Gastroesophageal sphincter (tissue), 4 donors: ENCODE measurements at places on chromosomes 2 and 18. TPM values are rescaled to one million over a fixed set of nuclear protein-coding genes. Genes with fewer than 3 reads are reported as not detected.

The IER3IP1 gene
- total RNA-seq, result 7.1 TPM

The YES1 gene
- 86.8 TPM for total RNA-seq

The CREG2 gene
- not detected for total RNA-seq

- no peak for ATAC-seq
Measured at GRCh38 chr2:127485051-127485693, 41.1 kb downstream of the IWS1 start.

GRCh38 chr18:58302811-58303210 is 258.8 kb downstream of the NEDD4L start:
- no peak for ATAC-seq

The KCNG2 gene
- 0.27 TPM for total RNA-seq

GRCh38 chr2:86087936-86088850 is 17.5 kb downstream of the POLR1A start:
- ATAC-seq, result no peak

DNA sequence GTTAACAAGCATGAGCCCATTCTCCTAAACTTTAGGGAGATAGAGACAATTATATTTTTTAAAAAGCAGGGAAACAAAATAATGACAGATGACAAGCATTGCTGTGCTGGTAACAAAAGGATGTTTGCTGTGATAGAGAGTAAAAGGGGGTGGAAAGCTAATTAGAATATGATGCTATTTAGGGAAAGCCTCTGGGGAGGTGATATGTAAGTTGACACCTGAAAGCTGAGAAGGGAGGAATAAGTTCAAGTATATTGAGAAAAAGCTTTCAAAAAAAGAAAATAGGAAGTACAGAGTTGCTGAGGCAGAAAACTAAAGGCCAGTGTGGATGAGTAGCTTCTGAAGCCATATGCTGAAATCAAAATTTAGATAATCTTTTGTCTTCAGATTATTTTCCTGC is 565.2 kb upstream of the NRXN1 start:
- no peak for ATAC-seq

- ATAC-seq, result no peak
Measured at GRCh38 chr2:72165792-72166191, 18.1 kb upstream of the CYP26B1 start.

DNA sequence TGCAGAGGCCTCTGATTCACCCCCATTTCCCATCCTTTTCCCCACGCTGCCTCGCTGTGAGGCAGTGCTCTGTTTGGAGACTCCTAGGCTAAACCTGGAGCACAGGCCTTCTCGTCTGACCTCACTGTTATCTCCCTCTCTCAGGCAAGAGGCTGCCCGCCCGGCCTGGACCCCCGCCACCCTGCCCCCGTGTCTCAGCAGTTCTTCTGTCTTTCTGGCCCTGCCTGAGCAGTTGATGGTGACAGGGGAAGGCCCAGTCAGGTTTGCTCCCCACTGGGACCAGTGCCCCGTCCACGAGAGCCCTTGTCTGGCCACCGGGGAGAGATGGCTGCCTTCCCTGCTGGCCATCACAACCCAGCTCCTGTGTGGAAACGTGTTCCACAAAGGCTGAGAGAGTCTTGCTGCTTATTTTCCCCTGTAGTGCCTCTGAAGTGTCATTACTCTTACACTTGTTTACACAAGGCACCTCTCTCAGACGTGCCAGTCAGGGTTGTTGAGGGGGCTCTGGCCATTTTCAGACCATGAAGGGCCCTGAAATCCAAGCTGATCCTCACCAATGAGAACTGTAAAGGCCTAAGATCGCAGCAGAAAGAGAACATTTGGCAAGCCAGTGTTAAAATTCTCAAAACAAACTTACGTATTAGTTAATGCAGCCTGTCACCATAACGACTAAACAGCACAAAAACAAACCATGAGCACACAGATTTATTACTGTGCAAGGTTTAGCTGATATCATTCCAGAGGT is 210.9 kb downstream of the NDUFA10 start:
- ATAC-seq, result peak; percentile 71

GRCh38 chr18:50949185-50949584 is 18.7 kb upstream of the ELAC1 start:
- ATAC-seq, result no peak

The TEX44 gene
- not detected for total RNA-seq

DNA sequence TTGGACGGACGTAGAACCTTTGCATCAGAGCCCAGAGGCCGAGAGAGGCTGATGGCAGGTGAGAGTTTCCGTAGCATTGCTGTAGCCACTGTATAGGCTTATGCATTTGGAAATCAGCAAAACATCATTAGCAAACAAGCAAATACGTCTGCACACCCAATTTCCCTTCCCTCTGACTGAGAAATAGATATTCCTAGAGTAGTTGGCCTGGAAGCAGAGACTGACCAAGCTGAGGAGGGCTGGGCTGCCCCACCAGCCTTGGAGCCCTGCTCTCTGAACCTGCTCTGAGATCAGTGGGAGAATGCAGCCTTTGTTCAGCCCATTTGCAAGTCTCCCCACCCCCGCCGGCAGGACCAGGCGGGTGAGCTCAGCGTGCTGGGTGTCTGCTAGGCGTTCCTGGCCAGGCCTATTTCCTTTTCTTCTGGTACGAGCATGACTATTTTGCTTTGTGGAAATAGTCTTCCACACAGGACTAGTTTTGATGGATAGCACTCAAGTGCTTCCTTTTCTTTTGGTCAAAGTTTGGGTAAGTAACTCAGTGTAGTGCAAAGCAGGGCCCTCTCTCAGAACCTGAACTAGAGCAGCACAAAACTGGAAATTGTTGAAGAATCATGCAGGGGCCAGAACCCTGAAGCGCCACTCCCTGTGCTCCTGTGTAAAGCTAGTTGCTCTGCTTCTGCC is 21.9 kb upstream of the RNF149 start:
- ATAC-seq, result no peak
